ENCODE measurements at places on chromosomes 12 and 14.

GRCh38 chr12:93186621-93187020, 191.1 kb upstream of the NUDT4 start:
- no peak for DNase-seq

GRCh38 chr12:92234533-92234932, 88.9 kb upstream of the BTG1 start:
- DNase-seq = no peak

DNA sequence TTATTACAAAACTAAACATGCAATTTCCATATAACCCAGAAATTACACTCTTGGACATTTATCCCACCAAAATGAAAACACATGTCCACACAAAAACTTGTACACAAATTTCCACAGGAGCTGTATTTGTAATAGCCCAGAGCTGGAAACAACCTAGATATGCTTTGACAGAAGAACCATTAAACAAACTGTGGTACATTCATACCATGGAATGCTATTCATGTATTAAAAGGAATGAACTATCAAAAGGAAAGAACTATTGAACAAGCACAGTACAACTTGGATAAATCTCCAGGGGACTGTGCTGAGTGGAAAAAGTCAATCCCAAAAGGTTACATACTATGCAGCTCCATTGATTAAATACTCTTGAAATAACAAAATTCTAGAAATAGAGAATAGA, 35.8 kb upstream of the ERGIC2 start:
- no peak for DNase-seq

GRCh38 chr14:89613260-89614008, 196.4 kb upstream of the FOXN3 start:
- DNase-seq = no peak

GRCh38 chr14:94867946-94868771, 98.2 kb upstream of the GSC start:
- DNase-seq = no peak

GRCh38 chr12:12997156-12997555, 2.9 kb downstream of the HEBP1 start:
- DNase-seq = no peak

Measured in iris pigment epithelial cell (primary cell).